ENCODE measurements at places on chromosomes 4 and X.

DNA sequence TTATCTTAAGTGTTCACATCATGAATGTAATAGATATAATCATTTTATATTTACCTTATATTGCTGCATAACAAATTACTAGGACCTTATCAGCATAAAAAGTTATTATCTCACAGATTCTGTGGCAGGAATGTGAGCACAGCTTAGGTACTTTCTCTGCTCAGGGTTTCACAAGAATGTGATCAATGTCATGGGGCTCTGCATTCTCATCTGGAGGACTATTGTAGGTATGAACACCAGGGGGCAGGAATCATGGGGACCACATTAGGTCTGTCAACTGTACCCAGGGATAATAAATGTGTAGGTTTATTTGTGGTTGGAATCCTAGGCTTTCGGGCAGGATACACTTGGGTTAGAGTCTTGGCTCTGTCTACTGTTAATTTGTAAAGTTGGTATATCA, 519.2 kb downstream of the ARAP2 start:
- DNase-seq, result no peak

- no peak for DNase-seq
Measured at GRCh38 chrX:38256019-38256418, 35.3 kb upstream of the SRPX start.

GRCh38 chrX:32185160-32185559, 1026.2 kb downstream of the DMD start:
- no peak for DNase-seq

DNA sequence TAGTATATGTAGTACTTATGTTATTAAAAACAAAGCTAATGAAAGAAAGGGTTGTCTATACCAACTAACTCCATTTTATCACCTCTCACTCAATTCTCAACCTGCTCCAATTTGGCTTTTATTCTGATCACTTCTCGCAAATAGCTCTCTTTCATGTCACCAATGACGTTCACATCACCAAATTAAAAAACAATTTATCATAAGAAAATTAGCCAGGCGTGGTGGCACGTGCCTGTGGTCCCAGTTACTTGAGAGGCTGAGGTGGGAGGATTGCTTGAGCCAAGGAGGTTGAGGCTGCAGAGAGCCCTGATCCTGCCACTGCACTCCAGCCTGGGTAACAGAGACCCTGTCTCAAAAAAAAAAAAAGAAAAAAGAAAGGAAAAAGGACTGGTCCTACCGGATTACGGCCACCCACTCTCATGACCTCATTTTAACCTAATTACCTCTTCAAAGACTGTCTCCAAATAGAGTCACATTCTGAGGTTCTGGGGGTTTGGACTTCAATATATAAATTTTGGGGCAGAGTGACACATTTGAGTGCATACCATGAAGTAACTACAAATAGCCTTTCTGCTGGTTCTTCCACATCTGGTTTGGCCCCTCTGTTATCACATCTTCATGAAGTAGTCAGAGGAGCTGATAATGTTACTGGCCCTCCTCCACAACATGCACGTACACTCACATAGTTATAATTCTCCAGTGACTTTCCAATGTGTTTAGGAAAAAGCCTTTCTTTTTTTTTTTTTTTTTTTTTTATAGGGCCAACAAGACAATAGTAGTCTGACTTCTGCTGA, 15.8 kb upstream of the RBMX start:
- DNase-seq, result no peak

DNA sequence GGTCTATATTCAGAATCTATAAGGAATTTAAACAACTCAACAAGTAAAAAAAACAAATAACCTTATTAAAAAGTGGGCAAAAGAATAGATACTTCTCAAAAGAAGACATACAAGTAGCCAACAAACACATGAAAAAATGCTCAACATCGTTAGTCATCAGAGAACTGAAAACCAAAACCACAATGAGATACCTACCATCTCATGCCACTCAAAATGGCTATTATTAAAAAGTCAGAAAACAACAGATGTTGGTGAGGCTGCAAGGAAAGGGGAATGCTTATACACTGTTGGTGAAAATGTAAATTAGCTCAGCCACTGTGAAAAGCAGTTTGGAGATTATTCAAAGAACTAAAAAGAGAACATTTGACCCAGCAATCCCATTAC, 201.6 kb downstream of the QDPR start:
- no peak for DNase-seq

- peak; percentile 76 for DNase-seq
Measured at GRCh38 chrX:118839334-118839958, 15.8 kb downstream of the ZCCHC12 start.

DNA sequence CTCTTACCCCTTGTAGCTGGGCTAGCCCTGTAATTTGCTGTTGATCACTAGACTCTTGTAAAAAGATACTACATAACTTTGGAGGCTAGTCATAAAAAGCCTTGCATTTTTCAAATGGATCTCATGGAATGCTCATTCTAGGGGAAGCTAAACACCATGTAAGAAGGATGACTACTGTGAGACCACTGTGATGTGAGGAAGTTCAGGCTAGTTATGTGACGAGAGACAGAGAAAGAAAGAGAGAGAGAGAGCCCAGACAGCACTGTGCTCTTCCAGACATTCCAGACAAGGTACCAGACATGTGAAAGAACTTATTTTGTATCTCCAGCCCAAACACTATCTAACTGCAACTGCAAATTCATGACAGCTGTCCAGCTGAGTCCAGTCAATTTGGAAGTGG, 404.6 kb upstream of the PITX2 start:
- no peak for DNase-seq

DNA sequence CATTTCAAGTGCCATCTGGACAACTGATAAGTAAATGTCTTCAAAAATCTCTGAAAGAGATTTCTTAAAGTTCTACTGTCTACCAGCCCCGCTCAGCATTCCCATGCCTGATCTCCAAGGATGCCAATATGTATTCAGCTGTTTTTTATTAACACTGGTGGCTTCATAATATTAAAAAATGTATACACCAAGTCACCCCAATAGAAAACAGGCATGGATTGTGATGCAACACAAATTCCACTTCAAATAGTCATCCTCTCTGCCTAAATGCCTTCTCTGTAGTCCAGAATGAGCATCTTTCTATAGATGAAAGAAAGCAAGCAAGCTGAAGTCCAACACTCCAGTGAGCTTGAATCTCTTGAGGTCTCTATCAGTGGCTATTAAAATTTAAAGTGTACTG, 152.2 kb upstream of the PPARGC1A start:
- DNase-seq, result no peak

DNA sequence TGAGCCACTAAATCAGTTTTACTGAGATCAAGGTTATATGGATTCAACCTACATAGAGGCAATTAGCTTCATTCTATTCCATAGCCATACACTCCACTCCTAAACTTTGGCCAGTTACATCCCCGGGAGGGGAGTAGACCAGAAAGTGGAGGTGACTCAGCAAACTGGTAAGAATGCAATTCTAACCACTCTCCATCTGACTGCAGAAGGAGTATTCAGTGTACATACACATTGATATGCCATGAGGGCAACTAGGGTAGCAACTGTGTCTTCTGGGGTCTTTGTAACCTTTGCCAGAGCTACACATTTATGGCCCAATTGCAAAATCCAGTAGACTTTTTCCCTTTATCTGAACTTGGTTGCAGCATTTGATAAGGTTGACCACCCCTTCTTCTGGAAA, 7.6 kb downstream of the SLC25A43 start:
- no peak for DNase-seq

- DNase-seq, result no peak
Measured at GRCh38 chrX:31420302-31420701, 348.5 kb upstream of the FTHL17 start.

- no peak for DNase-seq
Measured at GRCh38 chr4:125620066-125620860, 305.5 kb downstream of the FAT4 start.

DNA sequence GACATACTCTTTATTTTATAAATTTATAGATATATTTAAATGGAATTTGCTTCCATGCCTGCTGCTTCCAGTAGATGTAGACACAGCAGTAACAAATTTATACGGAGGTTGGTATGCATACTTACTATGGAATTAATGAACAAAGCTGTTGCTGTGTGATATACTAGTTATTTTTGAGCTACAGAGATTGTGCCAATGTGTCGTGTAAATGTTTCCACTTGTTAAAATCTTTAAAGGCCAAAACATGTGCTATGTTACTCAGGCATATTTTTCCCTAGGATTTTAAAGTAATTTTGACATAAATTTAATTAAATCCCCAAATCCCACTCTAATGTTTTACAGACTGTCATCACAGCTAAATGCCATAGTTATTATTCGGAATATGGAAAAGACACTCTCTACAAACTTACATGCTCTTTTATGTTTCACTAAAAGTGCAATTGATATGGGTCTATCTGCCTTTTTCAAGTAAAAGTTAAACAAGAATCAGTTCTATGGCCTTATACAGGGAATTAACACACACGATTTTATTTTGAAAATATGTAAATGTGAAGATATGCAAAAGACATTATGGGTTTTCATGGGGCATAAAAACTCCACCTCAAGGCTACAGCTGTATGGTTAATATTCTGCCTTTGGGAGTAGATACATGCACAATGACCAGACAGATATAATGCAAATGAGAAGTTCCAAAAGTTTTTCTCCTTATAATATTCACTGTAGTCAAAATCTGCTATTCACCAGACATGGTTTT, 256.8 kb downstream of the FSTL5 start:
- DNase-seq, result no peak
